DMS 273 treated with DMSO at 0.1 percent for 48 hours (cell line): ENCODE measurements at places on chromosomes 7 and 10.

DNA sequence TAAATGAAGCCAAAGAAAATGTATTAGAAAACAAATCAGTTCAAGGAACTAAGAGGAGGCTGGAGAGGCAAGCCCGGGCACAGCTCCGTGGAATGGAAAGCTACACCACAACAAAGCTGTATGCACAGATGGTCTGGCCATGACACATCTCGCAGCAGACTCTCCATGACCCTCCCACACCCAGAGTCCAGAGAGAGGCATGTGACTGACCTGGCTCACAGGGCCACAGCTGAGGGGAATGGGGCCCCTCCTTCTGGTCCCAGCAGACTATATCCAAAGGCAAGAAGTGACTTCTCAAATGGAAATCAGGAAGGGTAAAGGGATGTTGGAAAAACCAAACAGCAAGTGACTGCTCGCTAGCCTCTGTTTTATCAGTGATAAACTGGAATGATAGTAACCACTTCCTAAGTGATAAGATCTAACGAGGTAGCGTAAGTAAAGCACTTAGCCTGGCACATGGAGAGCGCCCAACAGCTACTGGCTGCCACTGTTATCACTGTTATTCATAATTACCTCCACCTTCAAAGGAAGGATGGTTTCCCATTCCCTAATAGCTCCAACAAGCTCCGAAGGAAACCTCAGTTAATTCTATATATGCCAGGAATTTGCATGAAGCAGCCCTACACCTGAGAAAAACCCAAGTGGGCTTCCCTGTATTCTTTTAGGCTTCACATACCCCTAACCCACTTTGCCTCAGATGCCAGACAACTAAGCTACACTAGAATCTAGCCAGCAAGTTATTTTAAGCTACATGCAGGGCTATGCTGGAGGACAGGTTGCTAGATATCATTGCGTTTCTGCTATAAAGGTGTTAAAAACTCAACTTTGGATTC lies 8.4 kb downstream of the OSBPL3 start:
- peak; percentile 91 for DNase-seq

- no peak for DNase-seq
Measured at GRCh38 chr7:47039904-47040303, 542.0 kb downstream of the TNS3 start.

- no peak for DNase-seq
Measured at GRCh38 chr10:103353281-103353680, 2.3 kb upstream of the PCGF6 start.

- DNase-seq, result no peak
Measured at GRCh38 chr10:12586741-12587140, 237.4 kb downstream of the CAMK1D start.

DNA sequence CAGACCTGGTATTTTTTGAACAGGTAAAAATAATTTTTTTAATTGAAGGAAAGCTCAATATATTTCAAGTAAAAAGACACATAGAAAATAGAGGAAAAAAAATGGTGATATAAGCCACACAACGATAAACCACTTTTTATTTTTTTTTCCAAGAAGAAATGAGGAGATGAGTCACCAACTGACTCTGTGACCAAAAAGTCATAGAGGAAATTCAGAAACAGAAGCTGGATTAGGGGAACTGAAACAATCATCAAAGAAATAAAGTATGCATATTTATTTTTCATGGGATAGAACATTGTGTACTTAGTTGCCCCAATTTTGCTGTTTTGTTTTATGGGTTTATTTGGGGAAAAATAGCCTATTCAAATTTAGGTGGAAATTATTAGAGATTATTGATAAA lies 176.8 kb upstream of the AGR3 start:
- DNase-seq, result no peak

DNA sequence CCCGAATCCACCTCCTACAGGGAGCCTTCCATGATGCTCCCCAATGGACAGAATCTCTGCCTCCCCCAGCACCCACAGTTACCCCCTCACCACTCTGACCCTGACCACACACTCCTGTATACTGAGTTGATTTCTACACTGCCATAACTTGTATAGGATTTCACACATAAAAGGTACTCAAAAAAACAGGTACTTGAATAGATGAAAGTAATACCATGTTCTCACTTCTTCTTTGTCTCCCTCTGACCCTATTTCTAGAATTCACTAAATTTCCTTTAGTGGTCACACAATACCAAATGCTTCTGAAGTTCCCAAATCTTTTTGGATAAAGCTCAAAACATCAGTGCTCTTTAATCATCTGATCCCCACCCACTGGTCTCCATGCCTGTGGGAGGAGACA lies 45.4 kb downstream of the HSPA12A start:
- no peak for DNase-seq

DNA sequence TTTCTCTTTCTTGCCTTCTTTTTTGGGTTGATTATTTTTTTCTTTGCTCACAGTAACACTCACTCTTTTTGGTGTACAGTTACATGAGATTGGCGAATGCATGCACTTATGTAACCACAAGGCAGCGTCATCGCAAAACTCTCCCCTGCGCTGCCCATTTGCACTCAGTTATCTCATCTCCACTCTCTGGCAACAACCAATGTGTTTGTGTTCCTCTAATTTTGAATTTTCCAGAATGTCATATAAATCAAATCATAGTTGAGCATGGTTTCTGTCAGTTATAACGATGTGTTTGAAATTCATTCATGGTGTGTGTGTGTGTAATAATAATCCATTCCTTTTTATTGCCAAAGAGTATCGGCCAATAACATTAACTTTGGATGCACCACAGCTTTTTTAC lies 23.0 kb upstream of the IGFBP3 start:
- DNase-seq, result no peak

- no peak for DNase-seq
Measured at GRCh38 chr10:71581376-71581775, 138.2 kb downstream of the C10orf105 start.

DNA sequence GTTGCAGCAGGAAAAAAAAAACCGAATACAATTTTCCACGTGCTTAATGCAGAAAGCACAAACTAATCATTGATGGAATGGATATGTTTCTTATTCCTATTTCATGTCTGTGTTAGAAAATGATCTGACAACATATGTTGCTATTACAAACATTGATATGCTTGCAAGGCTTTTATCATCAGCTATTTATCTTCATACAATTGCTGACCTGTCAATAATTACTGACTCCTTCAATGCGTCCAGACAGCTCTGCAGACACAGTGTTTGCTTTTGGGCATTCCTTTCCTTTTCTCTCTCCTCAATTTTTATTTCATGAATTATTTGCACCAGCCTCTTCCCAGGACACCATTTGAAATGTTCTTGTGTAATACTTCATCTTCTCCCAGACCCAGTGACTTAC lies 246.2 kb downstream of the SEC23IP start:
- no peak for DNase-seq

DNA sequence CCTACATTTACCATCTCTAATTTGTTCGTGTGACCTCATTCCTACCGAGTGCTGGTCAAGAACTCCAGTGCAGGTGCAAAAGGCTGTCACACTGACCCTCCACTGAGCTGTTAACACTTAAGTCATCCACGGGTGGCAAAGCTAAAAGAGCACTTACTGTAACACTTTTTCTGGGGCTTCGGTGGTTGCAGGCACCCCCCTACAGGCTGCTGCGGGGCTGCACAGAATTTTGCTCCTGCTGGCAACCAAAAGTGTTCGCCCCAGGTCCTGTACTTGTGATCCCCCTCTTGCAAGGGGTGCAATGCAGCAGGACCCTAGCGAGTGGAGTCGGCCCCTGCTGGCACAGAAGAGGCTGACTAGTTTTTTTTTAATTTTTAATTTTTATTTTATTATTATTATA lies 298.9 kb upstream of the CNTNAP2 start:
- DNase-seq, result no peak

- no peak for DNase-seq
Measured at GRCh38 chr7:84123965-84124547, 70.5 kb downstream of the SEMA3A start.

DNA sequence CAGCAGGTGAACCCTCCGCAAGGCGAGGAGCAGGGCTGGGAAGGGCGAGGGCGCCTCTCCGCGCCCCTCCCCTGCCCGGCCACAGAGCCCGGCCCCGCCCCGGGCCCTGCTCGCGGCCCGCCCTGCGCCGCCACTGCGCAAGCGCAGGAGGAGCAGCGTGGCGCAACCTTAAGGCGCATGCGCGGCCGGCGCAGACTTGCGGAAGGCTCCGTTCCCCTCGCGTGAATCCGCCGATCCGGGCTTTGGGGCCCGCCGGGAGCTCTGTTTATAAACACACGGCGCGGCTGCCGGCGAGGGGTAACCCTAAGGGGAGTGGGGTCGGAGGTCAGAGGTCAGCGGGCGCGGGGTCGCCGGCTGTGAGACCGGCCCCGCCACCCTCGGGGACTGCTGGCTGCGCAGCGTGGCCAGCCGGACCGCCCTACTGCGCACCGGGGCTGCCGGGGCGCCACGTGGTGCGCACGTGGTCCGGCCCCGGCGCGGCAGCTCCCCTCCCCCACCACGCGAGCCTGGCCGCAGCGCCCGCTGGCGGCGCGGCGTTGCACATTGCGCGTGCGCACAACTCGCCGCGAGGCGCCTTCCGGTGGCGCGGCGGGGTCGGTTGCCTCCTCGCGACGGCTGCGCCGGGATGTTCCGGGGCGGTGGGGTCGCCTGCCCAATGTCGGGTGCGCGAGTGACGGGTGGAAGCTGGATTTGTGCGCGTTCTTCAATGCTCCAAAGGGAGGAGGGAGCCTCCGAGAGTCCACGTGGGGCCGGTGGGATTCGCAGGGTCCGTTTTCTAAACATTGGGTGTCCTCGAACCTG lies 40.2 kb upstream of the FOXK1 start:
- peak; percentile 79 for DNase-seq

- DNase-seq, result no peak
Measured at GRCh38 chr10:28928484-28928883, 251.2 kb downstream of the BAMBI start.

DNA sequence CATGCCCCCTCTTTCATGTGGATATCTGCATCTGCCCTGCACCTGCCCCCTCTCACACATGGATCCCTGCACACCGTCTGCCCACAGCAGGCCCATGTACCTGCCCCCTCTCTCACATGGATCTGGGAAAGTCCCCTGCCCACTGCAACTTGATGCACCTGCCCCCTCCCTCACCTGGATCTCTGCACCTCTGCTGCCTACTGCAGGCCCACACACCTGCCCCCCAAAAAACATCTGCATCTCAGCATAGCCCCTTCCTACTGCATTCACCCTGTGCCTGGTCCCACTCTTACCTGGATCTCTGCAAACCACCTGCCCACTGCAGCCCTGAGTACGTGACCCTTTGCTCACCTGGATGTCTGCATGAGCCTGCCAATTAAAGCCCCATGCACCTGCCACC lies 479.8 kb downstream of the PTPRN2 start:
- no peak for DNase-seq

- DNase-seq, result no peak
Measured at GRCh38 chr7:100171840-100172239, 3.4 kb upstream of the GAL3ST4 start.

- no peak for DNase-seq
Measured at GRCh38 chr10:79608505-79609375, 2.0 kb upstream of the SFTPA1 start.

DNA sequence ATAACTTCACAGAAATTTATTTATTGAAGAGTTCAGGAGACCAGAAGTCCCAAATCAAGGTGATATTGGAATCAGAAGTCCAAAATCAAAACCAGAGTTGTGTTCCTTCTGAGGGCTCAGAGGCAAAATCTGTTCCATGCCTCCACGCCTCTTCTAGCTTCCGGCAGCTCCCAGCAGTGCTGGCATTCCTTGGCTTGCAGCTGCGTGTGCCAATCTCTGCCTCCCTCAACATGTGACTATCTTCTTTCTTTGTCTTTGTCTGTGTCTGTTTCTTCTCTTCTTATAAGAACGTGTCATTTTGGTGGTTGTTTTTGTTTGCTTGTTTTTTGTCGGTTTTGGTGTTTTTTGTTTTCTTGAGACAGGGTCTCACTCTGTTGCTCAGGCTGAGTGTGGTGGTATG lies 116.1 kb downstream of the APBB1IP start:
- DNase-seq, result no peak

DNA sequence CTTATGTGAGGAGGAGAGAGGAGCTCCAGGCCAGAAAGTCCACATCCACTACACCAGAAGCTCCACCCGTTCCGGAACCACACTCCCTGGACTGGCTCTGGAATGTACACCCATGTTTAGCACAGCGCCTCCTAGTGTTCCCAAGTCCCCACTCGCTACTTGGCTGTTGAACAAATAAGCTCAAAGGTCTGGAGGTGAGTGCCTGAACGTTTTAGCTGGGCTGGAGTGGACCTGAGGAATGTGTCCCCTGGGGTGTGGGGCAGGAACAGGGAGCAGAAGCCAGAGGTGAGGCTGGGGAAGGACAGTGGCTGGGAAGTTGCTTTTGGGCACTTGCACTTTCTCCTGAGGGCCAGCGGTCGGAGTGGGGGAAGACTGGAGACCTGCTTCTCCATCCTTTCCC lies 164.1 kb upstream of the CDCA7L start:
- DNase-seq, result no peak

GRCh38 chr7:155453296-155454182 lies 4.4 kb upstream of the EN2 start:
- DNase-seq, result no peak

DNA sequence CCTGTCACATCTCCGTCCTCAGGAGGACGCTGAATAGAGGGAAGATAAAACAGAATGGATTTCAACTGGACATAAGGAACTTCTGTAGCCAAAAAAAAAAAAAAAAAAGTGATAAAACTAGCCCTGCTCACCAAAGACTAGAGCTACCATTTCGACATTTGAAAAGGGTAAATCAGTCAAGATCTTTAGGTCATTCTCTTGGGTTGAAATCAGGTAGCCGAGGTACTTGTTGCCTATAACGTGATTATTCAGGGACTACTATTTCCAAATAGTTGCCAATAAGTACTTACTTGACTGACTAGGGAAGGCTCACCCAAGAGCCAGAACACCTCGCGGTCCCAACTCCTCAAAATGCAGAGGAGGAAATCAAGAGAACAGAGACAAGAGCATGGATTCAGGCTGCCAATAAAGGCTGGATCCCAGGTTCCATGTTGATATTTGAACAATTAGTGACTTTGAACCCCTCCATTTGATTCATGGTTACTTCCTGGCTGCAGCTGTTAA lies 2.0 kb downstream of the RHEB start:
- DNase-seq, result no peak
